Sigmoid colon (tissue), 7 donors: ENCODE measurements at places on chromosomes 6 and 20. TPM values are rescaled to one million over a fixed set of nuclear protein-coding genes. Genes with fewer than 3 reads are reported as not detected.
A peak's percentile ranks its signal among the peaks of the same experiment; 100 is the strongest.

GRCh38 chr6:144106206-144106605, 10.8 kb upstream of the SF3B5 start:
- no peaks in the 10 kb centered on the region for H3K4me1 ChIP-seq
- DNase-seq = no peak
- H3K4me3 ChIP-seq = no peak overlapping the region
- H3K27ac ChIP-seq = no peak overlapping the region
- no peaks in the 10 kb centered on the region for H3K27me3 ChIP-seq

RNGTT gene
- total RNA-seq = 13.0 TPM

- no peak overlapping the region for H3K4me3 ChIP-seq
- H3K36me3 ChIP-seq = no peaks in the 10 kb centered on the region
- DNase-seq = no peak
- peaks cover 10% of the 10 kb centered on the region for H3K4me1 ChIP-seq
- no peaks in the 10 kb centered on the region for H3K27me3 ChIP-seq
These were observed 69.8 kb upstream of the TINAG start for GRCh38 chr6:54238396-54238795.

DNA sequence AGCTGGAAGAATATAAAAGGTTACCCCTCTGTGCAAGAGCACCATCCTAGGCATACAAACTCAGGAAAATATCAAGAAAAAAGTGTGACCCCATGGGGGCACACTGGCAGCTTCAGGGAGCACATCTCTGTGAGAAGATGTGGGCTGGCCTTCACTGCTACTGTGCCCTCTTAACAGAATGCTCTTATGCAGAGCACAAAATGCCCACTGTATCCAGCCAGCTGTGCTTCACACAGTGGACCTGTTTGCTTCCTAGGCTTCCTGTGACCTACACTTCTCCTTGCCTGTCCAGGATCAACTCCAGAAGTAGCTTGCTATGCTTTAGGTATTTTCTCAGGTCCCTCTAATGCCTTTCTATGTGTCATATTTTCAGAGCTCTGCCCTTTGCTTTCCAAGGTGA, 380.2 kb upstream of the MMS22L start:
- H3K36me3 ChIP-seq = no peaks in the 10 kb centered on the region
- H3K27ac ChIP-seq = no peak overlapping the region
- H3K27me3 ChIP-seq = no peaks in the 10 kb centered on the region
- H3K4me3 ChIP-seq = no peak overlapping the region
- DNase-seq = no peak
- H3K4me1 ChIP-seq = no peaks in the 10 kb centered on the region

RBM24 gene
- total RNA-seq = 8.3 TPM

DIDO1 gene
- 57.8 TPM for total RNA-seq

ZNF512B gene
- total RNA-seq = 10.8 TPM

DNA sequence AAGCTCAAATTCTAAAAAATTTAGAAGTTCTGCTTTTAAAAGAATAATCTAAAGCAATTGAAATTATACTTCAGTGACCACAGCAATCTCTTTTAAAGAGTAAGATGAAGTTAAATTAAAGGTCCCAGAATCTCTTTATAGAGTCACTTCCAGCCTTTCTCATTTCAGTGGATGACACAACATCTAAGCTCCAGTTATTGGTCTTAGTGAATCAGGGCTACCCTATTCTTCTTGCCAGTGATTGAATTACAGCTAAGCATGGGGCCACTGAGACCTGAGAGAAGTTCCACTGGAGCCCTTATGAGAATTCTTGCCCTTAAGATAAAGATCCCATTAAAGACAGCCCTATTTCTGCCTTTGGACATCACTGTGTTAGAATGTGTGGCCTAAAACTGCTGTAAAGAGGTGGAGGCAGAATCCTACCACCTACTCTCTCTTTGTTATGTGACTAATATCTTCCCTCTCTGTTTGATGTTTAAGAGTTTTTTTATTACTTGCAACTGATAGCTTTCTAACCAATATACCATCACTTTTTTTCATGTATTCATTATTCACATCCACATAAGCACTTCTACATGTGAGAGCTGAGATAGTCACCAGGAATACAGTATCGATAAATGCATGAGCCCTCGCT, 128.6 kb downstream of the UNC5CL start:
- no peak overlapping the region for H3K27ac ChIP-seq
- no peak for DNase-seq
- H3K27me3 ChIP-seq = no peaks in the 10 kb centered on the region
- H3K4me1 ChIP-seq = peaks cover 7% of the 10 kb centered on the region
- H3K36me3 ChIP-seq = no peaks in the 10 kb centered on the region
- no peak overlapping the region for H3K4me3 ChIP-seq

ID4 gene
- 8.1 TPM for total RNA-seq

GRCh38 chr20:63172726-63173125, 43.2 kb downstream of the YTHDF1 start:
- no peak overlapping the region for H3K27ac ChIP-seq
- no peak overlapping the region for H3K4me3 ChIP-seq
- peaks cover 22% of the 10 kb centered on the region for H3K4me1 ChIP-seq
- peaks cover 76% of the 10 kb centered on the region for H3K27me3 ChIP-seq
- H3K36me3 ChIP-seq = no peaks in the 10 kb centered on the region
- no peak for DNase-seq

RPRD1B gene
- total RNA-seq = 29.3 TPM

ASIP gene
- not detected for total RNA-seq

RGS17 gene
- total RNA-seq = 0.16 TPM

DNA sequence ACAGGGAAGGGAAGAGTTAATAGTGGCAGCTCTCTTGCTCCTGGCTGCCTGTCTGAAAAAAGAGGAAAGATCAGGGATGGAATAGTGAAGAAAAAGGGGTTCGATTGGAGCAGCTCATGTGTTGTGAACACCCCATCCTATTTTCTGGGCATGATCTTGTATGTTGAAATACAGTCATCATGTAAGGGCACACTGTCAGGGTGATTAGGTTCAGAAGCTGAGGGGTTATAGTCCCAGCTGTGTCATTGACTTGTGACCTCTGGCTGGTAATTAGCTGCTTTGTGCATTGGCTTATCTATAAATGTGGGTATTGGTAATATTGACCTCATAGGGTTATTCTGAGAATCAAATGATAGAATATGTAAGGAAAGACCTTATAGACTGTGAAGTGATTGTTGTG, 30.1 kb downstream of the PHF20 start:
- H3K4me1 ChIP-seq = no peaks in the 10 kb centered on the region
- DNase-seq = no peak
- no peak overlapping the region for H3K4me3 ChIP-seq
- no peaks in the 10 kb centered on the region for H3K27me3 ChIP-seq

- no peak for DNase-seq
- H3K36me3 ChIP-seq = no peaks in the 10 kb centered on the region
- H3K4me1 ChIP-seq = peaks cover 38% of the 10 kb centered on the region
- no peak overlapping the region for H3K4me3 ChIP-seq
- no peaks in the 10 kb centered on the region for H3K27me3 ChIP-seq
- no peak overlapping the region for H3K27ac ChIP-seq
These were observed 5.6 kb downstream of the PPP2R5D start for GRCh38 chr6:42989923-42990322.

C20orf144 gene
- not detected for total RNA-seq

NRSN2 gene
- 23.2 TPM for total RNA-seq

GRCh38 chr6:73236144-73236750, 11.0 kb upstream of the KHDC1L start:
- H3K36me3 ChIP-seq = no peaks in the 10 kb centered on the region
- no peaks in the 10 kb centered on the region for H3K4me1 ChIP-seq
- no peaks in the 10 kb centered on the region for H3K27me3 ChIP-seq
- DNase-seq = no peak
- H3K27ac ChIP-seq = no peak overlapping the region
- no peak overlapping the region for H3K4me3 ChIP-seq

UST gene
- total RNA-seq = 25.3 TPM

DNA sequence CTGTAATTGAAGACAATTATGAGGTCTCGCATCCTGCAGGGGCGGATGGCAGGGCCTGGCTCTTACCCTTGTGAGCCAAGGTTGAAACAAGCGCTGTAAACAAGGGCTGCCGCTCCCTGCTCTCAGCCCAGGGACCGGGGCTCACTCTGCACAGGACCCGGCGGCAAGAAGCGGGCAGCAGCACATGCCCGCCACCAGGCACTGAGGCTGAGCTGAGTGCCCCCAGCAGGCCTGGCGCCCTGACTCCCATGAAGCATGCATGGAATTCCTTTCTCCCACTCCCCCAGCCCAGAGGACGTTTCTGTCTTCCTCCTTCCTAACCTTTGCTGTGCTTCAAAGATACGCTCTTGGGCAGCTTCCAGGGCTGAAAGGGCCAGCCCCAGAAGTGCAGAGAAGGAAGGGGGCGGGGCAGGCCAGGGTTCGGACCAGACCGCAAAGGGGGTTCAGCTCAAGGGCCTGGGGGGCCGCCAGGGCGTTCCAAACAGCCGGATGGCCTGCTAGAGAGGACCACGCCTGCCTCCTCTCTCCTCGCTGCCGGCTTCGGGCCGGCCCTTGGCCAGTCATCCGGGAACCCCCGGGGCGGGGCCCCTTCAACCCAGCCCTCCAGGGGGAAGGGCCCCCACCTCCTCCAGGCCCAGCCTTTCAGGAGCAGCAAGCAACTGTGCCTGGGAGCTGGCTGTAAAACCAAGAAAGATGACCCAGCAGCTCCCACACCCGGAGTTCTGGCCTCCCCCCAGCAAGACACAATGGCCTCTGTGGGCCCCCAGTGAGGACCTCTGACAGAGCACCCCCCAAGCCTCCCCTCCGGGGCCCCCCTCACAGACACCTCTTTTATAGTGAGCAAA, 109.9 kb downstream of the NOL4L start:
- peak; percentile 96 for DNase-seq
- H3K4me3 ChIP-seq = peak overlapping the region; percentile 44
- H3K36me3 ChIP-seq = no peaks in the 10 kb centered on the region
- peaks cover 100% of the 10 kb centered on the region for H3K4me1 ChIP-seq

DNA sequence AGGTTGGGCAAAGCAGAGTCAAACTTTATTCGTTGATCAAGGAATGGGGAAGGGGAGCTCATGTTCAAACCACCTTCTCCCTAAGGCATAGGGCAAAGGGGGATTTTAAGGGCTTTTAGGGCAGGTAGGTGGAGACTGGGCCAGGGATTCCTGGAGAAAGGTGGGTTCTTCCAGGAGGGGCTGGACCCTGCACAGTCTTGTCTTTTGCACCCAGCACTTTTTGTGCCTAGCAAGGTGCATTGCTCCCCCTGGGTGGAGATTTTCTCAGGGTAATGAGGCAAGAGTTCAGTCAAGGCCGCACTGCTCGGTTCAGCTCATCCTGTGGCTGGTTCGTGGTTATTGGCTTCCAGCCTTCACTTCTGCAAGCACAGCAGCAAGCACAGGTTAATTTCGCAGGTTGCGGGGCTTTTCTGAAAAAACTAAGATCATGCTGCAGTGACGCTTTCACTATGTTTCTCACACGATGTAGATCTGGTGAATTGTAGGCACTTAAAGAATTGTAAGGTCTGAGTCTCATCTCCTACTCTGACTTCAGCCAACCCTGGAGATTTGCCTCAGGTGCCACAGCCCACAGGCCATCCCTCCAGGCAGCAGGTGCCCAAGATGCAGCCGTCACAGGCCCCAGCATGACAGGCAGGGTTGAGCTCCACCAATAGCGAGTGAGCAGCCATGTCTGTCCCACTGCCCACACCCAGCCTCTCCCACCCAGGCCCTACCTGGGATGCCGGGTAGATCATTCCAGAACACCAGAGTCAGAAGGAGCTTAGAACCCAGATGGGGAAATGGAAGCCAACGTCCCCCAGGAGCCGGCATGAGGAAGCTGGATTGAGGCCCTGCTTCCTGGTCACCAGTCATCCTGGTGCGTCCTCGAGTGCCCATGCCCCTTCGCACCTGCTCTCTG, 37.1 kb downstream of the SUN5 start:
- no peaks in the 10 kb centered on the region for H3K36me3 ChIP-seq
- H3K27me3 ChIP-seq = no peaks in the 10 kb centered on the region
- H3K4me1 ChIP-seq = no peaks in the 10 kb centered on the region

PTPRT gene
- 0.41 TPM for total RNA-seq

- H3K27ac ChIP-seq = no peak overlapping the region
- peaks cover 48% of the 10 kb centered on the region for H3K36me3 ChIP-seq
- no peak overlapping the region for H3K4me3 ChIP-seq
- no peak for DNase-seq
- H3K4me1 ChIP-seq = no peaks in the 10 kb centered on the region
These were observed 42.6 kb upstream of the SLA2 start for GRCh38 chr20:36688630-36689029.

DZANK1 gene
- 1.2 TPM for total RNA-seq

- no peak overlapping the region for H3K27ac ChIP-seq
- H3K27me3 ChIP-seq = no peaks in the 10 kb centered on the region
- no peaks in the 10 kb centered on the region for H3K36me3 ChIP-seq
- H3K4me1 ChIP-seq = no peaks in the 10 kb centered on the region
These were observed 98.5 kb downstream of the PHACTR1 start for GRCh38 chr6:12815089-12815488.

- no peak for DNase-seq
- H3K36me3 ChIP-seq = no peaks in the 10 kb centered on the region
- no peak overlapping the region for H3K4me3 ChIP-seq
- no peaks in the 10 kb centered on the region for H3K4me1 ChIP-seq
- no peak overlapping the region for H3K27ac ChIP-seq
These were observed 164.8 kb downstream of the MRPL14 start for GRCh38 chr6:43962458-43962857.
